ENCODE measurements at places on chromosomes 12 and 14.

- DNase-seq = no peak
Measured at GRCh38 chr12:18703321-18703720, 34.5 kb downstream of the PLCZ1 start.

- no peak for DNase-seq
Measured at GRCh38 chr12:27818401-27818918, 38.4 kb upstream of the MANSC4 start.

DNA sequence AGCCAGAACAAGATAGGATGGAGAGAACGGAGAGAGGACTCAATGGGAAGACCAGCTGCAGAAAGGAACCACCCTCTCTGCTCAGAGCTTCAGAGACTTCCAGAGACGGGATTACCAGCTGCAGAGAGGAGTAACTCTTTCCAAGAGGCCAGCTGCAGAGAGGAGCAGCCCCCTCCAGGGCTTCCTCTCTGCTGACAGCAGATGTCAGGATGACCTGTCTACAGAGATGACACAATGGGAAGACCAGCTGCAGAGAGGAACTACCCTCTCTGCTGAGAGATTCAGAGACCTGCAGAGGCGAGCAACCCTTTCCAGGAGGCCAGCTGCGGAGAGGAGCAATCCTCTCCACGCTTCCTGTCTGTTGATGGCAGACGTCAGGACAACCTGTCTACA, 61.8 kb downstream of the KLRG1 start:
- no peak for DNase-seq

- DNase-seq = no peak
Measured at GRCh38 chr14:25303934-25304333, 254.0 kb upstream of the STXBP6 start.

DNA sequence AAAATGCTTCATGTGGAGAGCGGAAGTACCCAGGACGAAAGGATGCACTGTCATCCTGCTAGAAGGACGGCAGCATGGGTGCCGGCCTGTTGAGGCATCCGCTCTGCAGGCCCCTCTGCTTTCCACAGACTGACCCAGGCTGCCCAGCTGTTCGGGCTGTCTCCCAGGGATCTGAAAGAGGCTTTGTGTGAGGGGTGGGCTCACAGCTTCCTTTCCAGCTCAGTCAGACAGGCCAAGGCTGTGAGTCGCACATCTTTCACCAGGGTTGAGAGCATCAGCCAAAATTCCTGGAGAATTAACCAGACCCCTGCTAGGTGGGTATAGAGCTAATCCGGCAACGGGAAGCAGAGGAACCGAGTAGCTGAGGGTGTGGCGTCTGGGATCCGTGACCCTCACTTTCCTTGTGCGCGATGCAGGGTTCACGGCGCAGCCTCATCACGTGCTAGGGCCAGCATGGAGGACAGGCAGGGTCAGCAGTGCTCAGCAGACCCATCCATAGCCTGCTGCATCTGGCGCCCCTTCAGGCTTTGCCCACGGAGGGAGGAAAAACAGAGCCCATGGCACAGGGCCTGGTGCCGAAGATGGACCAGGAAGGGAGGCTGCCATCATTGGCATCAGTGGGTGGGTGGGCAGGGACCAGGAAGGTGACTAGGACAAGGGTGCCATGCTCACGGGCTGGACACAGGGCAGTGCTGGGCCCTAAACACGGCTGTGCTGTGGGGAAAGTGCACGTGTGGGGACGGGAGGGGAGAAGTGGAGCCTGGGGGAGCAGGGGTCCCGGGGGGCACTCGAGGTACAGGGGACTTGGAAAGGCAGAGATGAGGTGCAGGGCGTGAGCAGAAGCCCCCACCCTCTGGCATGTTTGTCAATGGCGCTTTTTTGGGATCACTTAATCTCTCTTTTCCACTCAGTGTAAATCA, 9.2 kb upstream of the SIVA1 start:
- no peak for DNase-seq

- DNase-seq = no peak
Measured at GRCh38 chr14:92236243-92236900, 86.6 kb upstream of the SLC24A4 start.

DNA sequence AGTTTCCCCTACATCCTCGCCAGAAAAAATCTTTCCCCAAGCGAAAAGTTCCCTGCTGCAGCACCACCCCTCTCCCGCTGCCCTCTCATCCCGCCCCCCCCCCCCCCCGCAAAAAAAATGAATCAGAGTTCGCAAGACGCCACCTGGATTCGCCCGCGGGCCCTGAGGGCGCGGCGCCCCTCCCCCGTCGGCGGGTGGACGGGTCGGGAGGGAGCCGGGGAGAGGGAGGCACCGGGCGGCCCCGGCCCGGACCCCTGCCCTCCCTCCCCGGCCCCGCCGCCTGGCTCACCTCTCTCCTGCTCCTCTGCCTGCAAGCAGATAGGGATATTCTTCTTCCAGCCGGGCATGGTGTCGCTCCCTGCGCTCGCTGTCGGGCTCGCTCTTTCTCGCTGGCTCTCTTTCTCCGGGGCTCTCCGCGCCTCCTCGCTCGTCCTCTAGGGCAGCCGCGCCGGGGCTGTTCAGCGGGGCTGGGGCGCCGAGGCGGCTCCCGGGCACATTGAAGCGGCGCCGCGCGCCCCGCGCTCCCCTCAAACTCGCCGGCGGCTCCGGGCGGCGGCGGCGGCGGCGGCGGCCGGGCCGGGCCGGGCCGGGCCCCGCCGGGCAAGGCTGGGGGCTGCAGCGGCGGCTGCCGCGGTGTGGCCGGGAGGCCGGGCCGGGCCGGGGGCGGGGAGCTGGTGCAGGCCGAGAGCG, 200.3 kb upstream of the CAND1 start:
- DNase-seq = peak; percentile 47

DNA sequence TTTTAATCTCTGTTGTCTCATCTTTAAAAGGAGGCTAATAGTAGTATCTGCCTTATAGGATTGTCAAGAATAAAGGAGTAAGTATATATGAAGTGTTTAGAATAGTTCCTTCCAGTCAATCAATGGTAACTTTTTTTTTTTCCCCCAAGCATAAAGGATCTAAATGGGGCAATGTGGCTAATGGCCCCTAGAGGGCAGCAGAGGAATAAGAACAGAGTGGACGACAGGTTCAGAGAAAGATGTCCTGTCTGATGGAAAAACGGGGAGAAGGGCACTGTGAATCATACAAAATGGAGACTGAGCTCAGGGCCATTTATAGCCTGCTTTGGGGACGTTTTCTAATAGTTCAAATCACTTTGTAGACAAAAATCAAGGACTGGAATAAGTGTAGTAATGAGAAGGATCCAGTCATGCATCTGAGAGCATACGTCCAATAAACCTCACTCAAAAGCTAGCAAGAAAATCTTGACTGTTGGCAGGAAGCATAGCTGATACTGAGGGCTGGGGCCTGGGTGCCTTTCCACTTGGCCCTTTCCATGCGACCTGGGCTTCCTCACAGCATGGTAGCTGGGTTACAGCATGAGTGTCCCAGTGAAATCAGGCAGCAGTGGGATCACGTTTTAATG, 51.3 kb downstream of the IFNG-AS1 start:
- DNase-seq = peak; percentile 71

DNA sequence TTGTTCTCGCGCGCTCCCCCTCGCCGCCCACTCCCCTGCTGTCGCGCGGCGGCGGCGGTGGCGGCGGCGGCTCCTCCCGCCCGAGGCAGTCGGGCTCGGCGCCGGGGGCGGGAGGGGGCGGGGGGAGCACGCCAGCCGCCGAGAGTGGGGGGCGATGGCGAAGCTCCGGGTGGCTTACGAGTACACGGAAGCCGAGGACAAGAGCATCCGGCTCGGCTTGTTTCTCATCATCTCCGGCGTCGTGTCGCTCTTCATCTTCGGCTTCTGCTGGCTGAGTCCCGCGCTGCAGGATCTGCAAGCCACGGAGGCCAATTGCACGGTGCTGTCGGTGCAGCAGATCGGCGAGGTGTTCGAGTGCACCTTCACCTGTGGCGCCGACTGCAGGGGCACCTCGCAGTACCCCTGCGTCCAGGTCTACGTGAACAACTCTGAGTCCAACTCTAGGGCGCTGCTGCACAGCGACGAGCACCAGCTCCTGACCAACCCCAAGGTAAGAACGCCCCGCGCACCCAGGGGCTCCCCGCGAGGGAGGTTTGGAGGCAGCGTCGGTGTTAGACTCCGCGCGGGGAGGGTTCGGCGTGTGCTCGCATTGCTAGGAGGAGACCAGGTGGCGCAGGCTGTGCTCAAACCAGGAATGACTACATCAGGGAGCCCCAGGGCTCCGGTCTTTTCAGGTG, 629 bp downstream of the KCNMB4 start:
- peak; percentile 54 for DNase-seq

DNA sequence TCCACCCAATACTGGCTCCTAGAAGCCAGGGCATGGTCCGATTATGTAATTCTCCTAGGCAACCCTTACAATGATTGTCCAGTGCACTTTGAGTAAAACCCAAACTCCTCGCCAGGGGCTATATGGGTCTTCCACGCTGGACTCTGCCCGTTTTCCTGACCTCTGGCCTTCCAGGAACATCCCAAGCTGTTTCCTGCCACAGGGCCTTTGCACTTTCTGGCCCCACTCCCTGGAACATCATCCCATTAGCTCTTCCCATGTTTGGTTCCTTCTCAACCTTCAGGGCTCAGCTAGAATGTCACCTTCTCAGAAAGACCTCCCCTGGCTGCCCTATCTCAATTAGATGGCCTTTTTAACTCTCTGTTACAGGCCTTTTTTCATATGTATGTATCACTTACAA, 85.4 kb downstream of the IRF2BPL start:
- no peak for DNase-seq

DNA sequence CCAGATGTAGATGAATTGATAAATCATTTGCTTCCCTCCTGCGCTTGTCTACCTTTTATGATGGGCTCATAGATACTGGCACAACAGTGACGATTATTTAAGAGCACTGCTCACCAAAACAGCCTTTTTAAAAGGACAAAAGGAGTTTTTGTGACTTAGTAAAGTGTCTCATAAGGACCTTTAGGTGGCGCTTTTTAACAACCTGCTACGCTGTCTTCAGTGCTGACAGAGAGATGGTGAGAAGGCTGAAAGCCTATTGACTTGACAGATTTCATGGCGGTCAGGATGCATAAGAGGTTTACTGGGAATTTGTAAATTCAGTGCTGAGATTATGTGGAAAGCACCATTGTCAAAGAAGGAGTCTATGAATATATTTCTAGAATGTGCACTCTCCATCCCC, 87.6 kb downstream of the SLC15A5 start:
- no peak for DNase-seq

GRCh38 chr14:86462193-86462753, 932.3 kb downstream of the FLRT2 start:
- no peak for DNase-seq

DNA sequence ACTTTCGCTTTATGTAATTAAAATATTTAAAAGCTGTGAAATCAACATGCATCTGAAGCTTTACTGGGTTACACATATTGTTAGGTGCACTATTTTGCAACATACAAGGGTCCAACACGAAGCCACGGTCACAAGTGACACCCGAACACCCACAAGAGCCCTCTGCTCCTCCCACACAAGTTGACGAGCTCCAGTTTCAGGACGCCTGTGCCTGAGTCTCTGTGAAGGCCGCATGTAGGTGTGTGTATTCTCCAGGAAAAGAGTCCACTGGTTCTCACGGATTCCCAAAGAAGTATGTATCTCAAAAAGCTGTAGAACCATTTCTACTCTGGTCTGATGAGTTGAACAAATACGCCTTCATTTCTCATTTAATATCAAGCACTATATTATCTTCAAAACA, 12.0 kb downstream of the SLC15A4 start:
- no peak for DNase-seq

- DNase-seq = peak; percentile 9
Measured at GRCh38 chr12:56839915-56840325, 76.8 kb downstream of the HSD17B6 start.

DNA sequence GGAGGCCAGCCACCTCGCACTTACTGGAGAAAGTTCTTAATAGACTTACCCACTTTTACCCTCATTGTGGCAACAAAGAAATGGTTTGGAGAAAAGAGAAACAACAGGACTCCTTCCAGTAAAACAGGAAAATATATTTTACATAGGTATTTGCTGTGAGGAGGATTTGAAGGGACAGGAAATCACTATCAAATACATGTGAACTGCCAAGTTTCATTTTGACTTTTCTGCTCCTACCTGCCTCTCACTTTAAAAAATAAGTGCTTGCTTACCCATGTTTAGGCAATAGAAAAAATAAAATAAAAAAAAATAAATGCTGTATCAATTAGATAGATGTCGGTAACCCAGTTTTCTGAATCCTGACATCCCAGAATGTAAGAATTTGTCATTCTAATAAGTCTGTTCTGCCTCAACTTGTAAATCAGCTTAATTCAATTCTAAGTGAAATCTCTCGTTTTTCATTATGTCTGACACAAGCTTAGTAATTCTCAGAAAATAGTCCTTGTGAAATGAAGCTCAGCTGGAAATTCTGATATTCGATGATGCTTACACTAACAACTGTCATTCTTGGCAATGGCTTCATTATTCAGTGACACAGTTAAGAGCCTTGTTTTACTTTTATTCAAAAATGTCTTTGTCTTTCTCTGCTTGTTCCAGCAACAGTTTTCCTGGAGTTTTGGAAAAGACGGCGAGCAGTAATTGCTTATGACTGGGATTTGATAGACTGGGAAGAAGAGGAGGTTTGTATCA, 131.3 kb downstream of the SLC5A8 start:
- no peak for DNase-seq

GRCh38 chr12:98227162-98227561, 288.2 kb upstream of the TMPO start:
- no peak for DNase-seq

DNA sequence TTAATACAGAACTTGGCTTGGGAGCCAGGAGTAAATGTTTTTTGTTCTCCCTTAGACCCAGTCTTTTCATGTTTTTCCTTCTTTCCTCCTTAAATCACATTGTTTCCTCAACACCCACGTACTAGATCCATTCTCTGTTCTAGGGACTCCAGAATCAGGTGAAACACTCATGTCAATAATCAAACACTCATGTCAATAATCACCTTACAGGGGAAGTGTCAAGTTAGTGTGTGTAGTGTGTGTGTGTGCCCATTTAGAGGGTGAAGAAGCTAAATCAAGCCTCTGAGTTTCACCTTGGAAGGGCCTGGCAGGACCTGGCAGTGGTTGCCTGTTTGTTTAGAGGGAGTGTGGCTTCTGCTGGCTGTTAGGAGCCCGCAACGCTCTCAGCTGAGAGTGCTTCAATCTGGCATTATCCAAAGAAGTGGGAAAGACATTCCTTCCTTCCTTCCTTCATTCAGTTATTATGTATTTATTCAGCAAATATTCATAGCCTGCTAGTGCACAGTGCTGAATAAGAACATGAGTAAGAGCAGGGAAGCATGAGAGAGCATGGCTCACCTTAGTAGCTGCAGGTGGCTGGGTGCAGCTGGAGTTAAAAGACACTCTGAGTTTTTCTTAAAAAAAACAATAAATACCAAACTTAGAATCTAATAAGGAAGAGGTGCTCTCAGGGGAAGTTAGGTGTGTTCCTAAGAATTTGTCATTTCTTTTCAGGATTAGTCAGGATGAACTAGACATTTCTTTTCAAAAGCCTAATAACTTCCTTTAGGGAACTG, 17.6 kb upstream of the EID3 start:
- no peak for DNase-seq

GRCh38 chr14:88473791-88474190, 81.0 kb downstream of the PTPN21 start:
- DNase-seq = no peak

DNA sequence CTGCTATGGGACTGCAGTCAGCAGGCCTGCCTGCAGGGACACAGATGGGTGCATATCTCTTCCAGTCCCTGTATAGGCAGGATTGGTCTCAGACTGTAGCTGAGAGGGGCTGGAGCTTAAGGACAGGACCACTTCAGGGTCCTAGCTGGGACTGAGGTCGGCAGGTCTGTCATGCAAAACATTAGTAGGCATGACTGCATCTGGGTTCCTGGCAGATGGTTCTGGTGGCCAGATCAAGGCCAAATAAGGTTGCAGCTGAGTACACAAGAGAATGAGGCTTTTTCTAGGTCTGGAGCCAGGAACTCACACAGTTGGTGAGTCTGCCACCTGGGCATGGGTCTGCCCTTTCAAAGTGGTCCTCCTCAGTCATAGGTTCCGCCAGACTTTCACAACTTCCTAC, 155.8 kb downstream of the TPH2 start:
- DNase-seq = no peak

Measured in activated CD4-positive, alpha-beta T cell treated with anti-CD3 and anti-CD28 coated beads for 4 hours (primary cell).